ENCODE measurements at places on chromosomes 12 and 14.

- no peak for DNase-seq
Observed at GRCh38 chr12:78210506-78210860, 379.8 kb downstream of the NAV3 start.

- DNase-seq, result no peak
Observed at GRCh38 chr14:100159094-100159864, at the start of gene DEGS2. TSS of gene DEGS2 (minus strand) at chr14:100159645. CDS start at chr14:100159587, 58 bp downstream.

DNA sequence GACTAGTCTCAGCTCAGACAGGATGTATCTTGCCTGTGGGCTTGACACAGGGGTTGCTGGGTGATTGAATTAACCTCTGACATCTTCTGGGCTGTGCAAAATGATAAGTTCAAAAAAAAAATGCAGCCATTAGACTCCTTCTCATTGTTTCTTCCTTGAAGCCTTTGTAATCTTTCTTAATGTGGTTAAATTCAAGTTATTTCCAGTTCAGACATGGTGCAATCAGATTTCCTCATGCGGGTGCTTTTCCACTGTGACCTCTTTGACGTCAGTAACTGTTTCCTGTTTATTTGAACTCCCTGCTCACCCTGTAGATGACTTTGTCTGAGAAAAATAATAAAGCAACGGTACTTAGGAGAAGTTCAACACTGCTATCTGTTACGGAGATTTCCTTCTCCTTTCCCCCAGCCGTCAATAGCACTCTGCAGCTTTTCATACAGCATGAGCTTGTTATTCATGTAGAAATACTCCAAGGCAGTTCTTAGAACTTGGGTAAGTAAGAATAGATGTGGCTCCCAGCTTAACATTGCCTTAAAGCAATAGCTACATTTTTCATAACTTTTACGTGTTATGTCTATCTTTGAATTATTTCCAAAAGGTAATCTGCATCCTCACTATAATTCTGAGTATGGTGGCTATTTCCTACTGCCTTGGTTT, 155.5 kb downstream of the PRKCH start:
- DNase-seq, result no peak

GRCh38 chr14:68718023-68718990, 74.6 kb downstream of the ZFP36L1 start:
- DNase-seq, result no peak

GRCh38 chr12:7678744-7679143, 13.0 kb upstream of the APOBEC1 start:
- DNase-seq, result no peak

- no peak for DNase-seq
Observed at GRCh38 chr12:28158353-28158752, 31.9 kb upstream of the CCDC91 start.

DNA sequence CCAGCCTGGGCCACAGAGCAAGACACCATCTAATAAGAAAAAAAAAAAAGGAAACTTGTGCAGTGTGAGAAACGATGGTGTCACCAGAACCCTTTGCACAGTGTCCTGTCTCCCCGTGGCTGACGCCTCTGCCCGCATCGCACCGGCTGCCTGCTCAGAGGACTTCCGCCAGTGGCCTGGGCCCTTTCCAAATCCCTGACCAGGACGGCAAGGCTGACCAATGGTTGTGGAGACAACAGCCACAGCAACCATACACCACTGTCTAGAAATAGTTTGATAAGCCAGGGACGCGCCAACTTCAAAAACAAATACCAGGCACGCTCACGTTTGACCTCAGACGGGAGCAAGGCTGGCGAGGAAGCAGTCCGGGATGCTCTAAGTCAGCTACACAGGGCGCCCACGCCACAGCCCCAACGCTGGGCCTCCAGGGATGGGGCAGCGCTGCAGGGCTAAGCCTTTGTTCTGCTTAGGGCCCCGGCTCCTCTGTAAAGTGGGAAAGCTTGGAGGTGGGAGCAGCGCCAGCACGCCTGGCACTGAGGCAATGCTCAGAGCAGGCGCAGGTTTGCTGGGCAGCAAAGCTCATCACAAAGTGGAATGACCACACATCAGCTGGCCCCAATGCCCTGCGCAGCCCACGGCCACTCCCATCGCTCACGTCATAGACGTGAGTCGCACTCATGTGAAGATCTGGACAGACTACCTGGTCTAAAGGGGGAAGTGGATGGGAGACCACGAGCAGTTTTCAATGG, 12.5 kb downstream of the PGAM5 start:
- DNase-seq, result no peak

DNA sequence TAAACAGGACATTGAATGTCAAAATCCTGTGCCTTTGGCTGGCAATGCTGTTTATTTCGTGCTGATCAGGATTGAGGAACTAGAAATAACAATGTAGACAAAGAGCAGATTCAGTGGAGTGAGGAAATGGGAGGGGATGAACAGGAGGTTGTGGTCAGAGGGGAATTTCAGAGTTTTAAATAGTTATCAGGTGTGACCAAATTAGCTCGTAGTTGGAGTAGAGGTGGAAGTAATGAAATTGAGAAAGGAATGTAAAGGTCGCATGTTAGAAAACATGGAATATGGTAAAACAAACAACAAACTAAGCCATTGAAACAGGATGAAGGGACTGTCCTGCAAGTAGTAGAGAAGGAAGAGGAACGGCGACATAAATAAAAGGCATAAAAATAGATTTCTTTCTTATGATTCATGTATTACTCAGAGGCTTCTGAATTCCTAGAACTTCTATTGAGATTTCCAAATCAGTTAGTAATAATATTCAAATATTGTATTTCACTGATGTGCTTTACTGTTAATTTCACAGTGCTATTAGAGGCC, 9.5 kb upstream of the SAV1 start:
- DNase-seq, result no peak

- DNase-seq, result no peak
Observed at GRCh38 chr14:31320216-31320615, 100.1 kb downstream of the HEATR5A start.

DNA sequence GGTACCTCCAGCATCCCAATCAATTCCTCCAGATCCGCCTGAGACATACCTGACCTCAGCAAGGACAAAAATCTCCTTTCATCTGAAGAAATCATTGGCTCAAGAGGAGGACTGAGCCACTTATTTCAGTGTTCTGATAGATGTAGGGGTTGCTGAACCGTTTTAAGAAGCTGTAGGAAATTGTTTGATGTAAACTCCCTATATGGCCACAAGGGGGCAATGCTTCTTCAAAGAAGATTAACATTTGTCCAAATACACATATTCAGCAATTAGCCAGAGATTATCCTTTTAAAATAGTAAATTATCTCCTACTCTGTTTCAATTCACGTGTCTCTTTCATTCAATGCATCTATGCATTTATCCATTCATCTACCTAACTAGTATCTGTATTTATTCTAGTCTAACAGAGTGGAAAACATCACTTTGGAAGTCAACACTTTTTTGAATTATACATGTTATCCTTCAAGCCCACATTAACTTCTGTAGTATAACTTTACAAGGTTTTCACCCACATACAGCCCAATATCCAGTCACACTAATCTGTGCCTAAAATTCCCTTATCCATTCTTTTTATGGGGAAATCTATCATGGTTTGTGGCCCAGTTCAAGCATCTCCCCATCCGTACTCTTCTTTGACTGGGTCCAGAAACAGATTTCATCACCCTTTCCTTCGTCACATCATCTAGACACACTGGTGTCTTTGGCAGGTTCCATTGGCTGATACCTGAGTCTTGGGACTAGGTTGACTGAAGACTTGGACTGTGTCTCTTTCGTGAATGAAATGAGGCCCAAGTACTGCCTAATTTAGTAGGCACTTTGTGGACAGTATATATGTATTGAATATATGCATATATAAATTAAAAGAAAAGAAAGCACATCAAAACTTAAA, 411.0 kb upstream of the OR4E1 start:
- no peak for DNase-seq

GRCh38 chr14:69464829-69465228, 19.7 kb upstream of the PLEKHD1 start:
- DNase-seq, result no peak
